Ecto neural progenitor cell (in vitro differentiated cells): ENCODE measurements at places on chromosomes 7 and 10.

- no peak for DNase-seq
These were observed 19.6 kb upstream of the SEPTIN7 start for GRCh38 chr7:35781200-35781701.

GRCh38 chr10:59847326-59847725 is 59.0 kb downstream of the CCDC6 start:
- DNase-seq, result no peak

- DNase-seq, result no peak
These were observed 113.5 kb downstream of the KLF6 start for GRCh38 chr10:3671386-3671955.

GRCh38 chr10:94208315-94208714 is 154.4 kb downstream of the NOC3L start:
- DNase-seq, result no peak

DNA sequence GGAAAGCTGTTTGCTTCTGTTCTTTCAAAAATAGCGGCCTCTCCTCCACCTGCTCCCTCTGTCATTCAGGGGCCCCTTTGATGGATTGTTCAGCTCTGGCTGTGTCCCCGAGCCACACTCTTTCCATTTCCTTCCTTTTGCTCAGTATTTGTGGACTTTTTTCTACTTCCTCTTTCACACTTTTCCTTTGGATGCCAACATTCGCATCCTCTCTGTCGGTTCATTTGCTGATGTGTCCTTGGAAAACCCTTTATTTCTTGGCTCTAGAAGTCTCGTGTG is 11.7 kb upstream of the PWWP2B start:
- no peak for DNase-seq

- DNase-seq, result no peak
These were observed 43.9 kb upstream of the PDCD4 start for GRCh38 chr10:110827875-110828274.

DNA sequence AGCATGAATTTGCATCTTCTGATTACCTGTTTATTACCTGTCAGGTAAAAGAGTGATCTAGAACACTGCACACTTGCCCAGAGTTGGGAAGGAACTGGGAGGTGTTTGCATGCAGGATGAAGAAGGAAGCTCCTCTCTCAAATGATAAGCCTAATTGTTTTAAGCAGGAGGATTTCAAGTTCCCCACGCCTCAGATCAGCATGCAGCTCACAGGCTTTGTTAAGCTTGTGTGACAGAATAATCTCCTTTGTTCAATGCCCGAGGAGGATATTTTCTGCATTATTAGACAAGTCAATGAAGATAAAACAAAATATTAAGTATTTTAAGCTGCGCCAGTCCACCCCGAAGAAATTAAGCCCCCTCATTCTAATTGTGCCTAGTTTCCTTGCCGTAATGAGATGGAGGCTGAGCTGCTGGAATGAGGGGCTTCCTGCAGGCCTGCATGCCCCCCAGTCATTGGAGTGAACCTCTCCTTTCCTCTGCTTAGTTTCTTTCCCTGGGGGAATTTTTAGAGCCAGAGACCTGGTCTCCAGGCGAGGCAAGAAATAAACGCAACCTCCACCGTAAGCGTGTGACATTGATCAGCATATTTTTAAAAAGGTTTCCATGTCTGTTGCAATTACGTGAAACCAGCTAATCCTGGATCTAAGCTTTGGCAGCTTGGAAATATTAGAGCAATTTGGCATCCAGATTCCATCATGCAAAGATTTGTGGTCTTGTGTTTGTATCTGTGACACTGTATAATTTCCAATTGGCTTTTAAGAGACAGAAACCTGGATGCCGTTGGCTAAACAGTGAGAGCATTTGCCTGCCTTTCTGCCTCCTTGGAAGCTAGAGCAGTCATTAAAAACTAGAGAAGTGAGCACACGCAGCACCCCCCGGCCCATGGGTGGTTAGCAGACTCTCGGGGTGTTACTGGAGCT is 376.0 kb downstream of the GALNT17 start:
- no peak for DNase-seq

DNA sequence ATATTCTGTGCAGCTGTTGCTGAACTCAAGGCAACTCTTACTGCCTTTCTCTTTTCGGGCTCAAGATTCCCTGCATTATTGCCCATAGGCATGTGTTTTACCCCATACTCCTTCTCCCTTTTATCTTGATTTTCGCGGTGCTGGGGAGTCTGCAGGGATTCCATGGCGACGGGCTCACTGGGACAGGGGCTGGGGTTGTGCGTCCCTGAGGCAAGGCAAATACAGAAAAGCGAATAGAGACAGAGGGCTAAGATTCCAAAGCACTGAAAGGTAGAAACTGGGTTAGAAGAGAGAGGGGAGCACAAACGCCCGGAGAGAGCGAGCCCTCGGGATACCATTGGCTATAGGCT is 519 bp upstream of the RPP38 start:
- no peak for DNase-seq

GRCh38 chr7:155753446-155753965 is 58.8 kb downstream of the SHH start:
- no peak for DNase-seq

DNA sequence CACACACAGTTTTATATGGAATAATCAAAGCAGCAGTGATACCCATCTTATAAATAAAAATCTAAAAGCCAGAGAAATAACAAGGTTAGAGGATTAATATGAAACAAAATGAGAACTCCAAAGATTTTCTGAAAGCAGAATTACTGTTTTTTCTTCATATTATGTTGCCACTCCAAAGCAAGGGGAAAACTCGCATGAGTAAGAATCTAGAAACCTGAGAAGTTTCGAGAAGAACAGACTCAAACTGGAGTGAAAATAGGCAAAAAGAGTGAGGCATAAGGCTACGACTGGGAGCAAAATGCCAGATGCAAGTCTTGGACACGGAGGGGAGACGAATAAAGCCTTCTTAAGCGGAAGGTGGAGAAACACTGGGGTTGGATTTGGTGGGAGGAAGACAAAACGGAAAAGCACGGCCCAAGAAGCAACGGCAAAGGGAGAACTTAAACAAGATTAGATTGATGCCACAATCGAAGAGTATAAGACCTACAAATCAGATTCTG is 923 bp downstream of the TNPO3 start:
- DNase-seq, result no peak

GRCh38 chr10:69734416-69734796 is 67.3 kb upstream of the COL13A1 start:
- no peak for DNase-seq

DNA sequence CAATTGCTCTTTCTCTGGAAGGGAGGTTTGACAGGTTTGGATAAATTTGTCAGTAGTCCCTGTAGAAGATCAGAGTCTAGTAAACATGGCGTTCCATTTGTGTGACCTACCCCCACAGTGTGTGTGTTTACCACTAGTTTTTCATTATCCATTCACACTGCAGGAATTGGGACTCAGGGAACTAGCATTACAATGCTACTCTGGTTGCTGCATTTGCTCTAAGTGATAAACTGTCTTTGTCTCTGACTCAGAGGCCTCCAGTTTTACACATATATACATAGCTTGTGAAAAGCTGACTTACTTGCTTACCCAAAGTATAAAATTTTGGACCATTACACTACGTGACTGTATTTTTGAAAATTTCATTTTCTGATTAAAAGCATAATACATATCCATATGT is 1604.0 kb downstream of the REEP3 start:
- no peak for DNase-seq

GRCh38 chr7:155741805-155742204 is 70.5 kb downstream of the SHH start:
- no peak for DNase-seq

GRCh38 chr10:94630017-94630688 is 53.4 kb upstream of the CYP2C18 start:
- no peak for DNase-seq

DNA sequence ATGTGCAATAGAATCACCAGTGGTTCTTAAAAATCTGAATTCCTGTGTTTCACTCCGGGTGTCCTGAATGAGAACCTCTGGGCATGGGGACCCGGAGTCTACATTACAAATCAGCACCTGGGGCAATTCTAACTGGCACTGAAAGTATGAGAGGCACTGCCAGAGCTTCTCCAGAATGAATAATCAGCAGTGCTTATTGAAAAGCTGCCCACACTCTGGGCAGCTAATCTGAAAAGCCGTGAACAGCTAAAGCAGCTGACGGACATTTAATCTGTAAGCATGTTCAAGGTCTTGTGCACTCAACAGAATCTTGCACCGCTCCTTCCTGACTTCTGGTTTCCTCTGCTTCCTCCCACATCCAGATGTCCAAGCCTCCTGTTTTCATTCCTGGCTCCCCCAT is 113.3 kb upstream of the KIF5B start:
- no peak for DNase-seq

DNA sequence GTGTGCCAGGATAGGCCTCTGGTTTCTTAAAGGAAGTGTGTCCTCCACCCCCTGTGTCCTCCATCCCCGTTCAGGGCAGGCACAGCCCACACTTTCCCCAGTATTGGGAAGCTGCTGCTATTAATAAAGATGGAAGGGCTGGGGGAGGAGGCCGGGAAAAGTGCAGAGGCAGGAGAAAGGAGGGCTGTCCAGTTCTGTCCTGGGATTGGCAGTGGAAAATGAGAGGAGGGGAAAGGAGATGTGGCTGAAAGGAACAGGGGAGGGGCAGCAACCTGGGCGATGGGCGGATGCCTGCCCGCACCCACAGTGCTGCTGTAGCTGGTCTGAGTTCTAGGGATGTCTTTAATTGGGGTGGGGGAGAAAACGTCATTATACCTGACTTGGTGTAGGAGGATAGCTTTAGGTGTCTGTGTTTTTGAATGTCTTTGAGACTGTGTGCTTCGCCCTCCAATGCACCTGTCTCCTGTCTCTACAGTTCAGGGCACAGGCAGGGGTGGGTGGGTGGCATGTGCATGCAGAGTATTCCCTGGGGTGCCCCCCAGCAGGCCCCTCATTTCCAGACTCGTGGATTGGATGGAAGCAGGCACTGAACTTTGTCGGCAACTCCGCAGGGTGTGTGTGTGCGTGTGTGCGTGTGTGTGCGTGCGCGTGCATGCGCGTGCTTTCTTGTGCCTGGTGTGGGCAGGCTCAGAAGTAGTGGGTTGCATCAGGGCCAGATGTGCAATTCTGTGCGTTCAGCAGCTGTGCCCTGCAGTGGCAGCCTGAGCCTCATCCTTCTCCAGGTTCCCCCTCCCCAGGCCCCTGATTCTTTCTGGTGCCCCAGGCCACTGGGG is 2.5 kb downstream of the TRIM8 start:
- no peak for DNase-seq

- DNase-seq, result no peak
These were observed 13.3 kb upstream of the PRDX3 start for GRCh38 chr10:119191881-119192280.

DNA sequence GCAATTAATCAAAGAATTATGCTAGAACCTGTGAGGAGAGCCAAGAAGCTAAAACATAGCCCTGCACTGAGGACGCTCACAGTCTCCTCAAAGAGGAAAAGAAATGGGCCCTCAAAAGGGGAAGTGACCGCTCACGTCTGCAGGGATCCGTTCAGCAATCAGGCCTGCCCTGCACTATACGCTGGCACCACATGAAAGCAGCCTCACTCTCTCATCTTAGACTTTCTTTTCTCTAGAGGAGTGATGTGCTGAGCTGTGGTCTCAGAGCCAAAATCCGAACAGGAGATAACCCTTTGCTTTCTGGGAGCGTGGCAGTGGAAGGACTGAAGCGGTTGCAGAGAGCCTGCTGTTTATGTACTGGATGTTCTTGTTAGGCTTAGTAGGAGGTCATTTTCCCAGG is 6.3 kb upstream of the IL2RA start:
- no peak for DNase-seq

GRCh38 chr7:155003376-155004214 is 671 bp upstream of the PAXIP1 start:
- peak; percentile 91 for DNase-seq

DNA sequence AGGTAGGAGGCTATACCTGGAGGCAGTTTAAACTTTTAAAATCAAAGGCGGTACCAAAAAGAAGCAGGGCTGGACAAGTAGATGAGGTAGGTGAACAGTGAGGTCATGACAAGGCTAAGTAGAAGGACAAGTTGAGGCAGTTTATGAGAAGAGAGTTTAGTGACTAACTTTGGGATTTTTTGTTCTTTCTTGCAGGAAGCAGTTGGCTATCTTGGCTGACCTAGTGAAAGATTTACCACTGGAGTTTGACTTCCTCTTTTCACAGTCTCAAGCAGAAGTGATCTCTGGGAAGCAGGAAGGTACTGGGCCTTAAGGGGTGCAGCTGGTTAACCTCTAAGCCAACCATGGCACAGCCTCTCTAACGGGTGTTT is 26.3 kb downstream of the ENTPD7 start:
- DNase-seq, result no peak

DNA sequence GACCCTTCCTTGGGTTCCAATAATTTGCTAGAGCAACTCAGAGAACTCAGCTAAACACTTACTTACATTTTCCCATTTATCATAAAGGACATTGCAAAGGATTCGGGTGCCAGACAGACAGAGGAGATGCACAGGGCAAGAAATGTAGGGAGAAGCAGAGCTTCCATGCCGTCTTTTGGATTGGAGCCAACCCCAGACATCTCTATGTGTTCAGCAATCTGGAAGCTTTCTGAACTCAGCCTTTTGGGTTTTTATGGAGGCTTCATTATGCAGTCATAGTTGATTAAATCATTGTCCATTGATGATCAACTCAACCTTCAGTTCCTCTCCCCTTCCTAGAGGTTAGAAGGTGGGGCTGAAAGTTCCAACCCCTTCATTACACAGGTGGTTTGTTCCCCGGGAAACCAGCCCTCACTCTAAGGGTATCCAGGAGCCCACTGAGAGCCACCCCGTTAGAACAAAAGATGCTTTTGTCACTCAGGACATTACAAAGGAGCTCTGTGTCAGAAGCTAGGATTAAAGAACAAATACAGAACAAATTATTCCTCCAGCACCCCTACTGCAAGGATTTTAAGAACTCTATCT is 211.9 kb upstream of the VSTM2A start:
- peak; percentile 60 for DNase-seq
